ENCODE measurements at places on chromosomes 16 and 17.

GRCh38 chr16:16038950-16039349 is 89.5 kb downstream of the ABCC1 start:
- no peak for DNase-seq

GRCh38 chr16:83992624-83993023 is 24.6 kb downstream of the NECAB2 start:
- DNase-seq: no peak

DNA sequence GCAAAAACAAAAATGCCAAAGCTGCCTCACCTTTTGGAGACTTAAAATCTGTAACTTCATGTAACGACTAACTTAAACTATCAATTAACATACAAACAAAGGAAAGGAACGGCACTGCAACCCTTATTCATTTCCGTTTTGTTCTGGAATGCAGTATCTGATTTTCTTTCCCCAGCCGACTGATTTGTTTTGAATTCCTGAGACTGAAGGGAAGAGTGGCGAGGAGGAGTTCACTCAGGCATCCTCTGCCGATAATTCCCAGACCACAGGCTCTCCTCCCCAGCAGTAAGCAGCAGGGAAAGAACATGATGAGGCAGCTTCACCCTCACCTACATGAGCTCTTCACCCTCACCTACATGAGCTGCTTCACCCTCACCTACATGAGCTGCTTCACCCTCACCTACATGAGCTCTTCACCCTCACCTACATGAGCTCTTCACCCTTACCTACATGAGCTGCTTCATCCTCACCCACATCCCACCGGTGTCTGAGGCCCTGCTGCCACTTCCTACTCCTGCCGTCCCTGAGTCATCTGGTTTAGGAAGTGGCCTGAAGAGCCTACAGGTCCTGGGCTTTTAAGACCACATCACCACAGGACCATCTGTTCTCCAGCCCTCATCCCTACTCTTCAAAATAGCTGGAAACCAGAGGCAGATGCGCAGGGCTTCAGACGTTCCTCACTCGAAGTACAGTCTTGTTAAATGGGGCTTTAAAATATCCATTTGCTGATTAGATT is 168.0 kb upstream of the RPH3AL start:
- DNase-seq: no peak

- DNase-seq: no peak
Observed at GRCh38 chr17:75754378-75755204, 10.4 kb downstream of the GALK1 start.
